Left ventricle myocardium inferior (tissue), 1 donor: ENCODE measurements at places on chromosomes 4 and X.

DNA sequence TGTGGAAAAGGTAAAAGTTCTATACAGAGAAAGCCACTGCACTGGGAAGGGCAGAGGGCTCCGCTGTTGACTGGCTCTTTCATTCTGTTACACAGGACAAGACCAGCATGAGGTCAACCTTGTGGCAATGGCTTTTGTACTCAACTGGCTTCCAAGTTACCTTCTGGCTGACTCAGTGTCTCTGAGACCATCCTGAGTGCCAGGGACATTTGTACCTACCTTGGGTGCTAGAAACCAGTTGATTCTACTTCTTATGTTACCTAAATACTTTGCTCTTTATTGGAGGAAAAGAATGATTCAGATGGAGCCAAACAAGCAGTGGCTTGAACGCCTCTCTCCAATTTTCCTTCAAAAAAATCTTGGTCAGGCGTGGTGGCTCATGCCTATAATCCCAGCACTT, 123.2 kb downstream of the RBM47 start:
- DNase-seq, result no peak

GRCh38 chrX:131728295-131729145, 184.6 kb downstream of the OR13H1 start:
- DNase-seq, result no peak

DNA sequence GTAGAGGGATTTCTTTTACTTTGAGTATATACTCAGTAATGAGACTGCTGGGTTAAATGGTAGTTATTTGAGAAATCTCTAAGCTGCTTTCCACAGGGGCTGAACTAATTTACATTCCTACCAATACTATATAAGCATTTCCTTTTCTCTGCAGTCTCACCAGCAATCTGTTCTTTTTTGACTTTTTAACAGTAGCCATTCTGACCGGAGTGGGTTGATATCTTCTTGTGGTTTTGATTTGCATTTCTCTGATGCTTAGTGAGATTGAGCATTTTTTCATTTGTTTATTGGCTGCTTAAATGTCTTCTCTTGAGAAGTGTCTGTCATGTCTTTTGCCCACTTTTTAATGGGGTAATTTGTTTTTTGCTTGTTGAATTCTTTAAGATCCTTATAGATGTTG, 43.3 kb downstream of the SPCS3 start:
- no peak for DNase-seq

DNA sequence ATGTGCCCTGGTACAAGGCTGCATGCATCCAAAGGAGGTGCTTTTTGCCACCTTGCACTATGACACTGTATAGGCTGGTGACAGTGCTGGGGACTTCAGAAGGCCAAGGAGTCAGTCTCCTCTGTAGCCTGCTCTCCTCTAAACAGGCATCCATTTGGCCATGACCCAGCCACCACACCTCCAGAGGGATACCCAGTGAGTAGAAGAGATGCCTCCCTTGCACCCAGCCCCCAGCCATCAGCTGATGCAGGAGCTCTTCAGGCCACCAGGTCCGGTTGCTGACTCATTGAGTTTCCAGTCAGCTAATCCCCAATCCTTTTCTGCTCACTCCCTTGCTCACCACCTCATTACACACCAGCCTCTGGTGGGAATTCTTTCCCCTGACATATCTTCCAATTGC, 99.8 kb downstream of the PJA1 start:
- no peak for DNase-seq

GRCh38 chr4:172143605-172144314, 330.6 kb downstream of the GALNTL6 start:
- DNase-seq, result no peak
